Breast epithelium (tissue), 4 donors: ENCODE measurements at places on chromosomes 5 and 9.

GRCh38 chr9:92509050-92509449 lies 26.7 kb downstream of the ECM2 start:
- DNase-seq = no peak

GRCh38 chr9:6212722-6213375 lies 2.8 kb upstream of the IL33 start:
- no peak for DNase-seq

DNA sequence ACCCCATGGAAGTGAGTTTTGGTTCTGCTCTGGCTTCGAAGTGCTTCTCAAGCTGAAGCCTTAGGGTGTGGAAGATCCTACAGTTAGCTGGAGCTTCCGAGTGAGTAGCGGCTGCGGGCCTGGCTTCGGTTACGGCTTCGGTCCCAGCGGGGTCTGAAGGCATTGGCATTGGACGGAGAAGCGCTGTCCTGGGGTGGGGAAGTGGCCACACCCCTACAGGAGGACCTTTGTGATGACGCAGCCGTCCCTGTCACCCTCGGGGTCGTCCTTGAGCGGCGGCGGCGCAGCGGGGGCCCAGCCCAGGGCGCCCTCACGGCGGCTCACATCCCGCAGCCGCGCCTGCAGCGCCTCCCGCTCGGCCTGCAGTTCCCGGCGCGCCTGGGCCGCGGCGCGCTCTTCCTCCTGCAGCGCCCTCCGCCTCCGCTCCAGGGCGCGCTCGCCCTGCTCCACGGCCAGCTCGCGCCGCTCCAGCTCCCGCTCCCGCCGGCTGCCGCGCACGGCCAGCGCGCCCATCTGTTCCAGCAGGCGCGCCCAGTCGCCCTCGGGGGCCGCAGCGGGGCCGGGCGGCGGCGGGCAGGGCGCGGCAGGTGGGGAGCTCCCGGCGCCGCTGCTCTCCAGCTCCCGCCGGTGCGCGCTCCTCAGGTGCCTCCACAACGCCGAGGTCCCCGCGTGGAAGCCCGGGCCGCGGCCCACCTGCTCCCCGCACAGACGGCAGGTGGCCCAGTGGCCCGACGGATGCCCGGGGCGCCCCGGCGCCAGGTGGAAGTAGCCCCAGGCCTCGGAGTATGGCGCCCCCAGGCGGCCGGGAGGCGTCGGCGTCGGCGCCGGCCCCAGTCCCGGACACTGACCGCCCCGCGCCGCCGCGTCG lies 9.9 kb downstream of the ZBED3 start:
- no peak for DNase-seq

- no peak for DNase-seq
These were observed 5.2 kb downstream of the HAPLN1 start for GRCh38 chr5:83715236-83716065.
